ENCODE measurements at places on chromosomes 2 and 18.

GRCh38 chr2:127125821-127126220 lies 18.9 kb upstream of the BIN1 start:
- no peak for DNase-seq

- no peak for DNase-seq
Observed at GRCh38 chr2:227876300-227876801, 4.9 kb downstream of the DAW1 start.

GRCh38 chr2:85911097-85911496 lies 22.3 kb upstream of the ST3GAL5 start:
- no peak for DNase-seq

DNA sequence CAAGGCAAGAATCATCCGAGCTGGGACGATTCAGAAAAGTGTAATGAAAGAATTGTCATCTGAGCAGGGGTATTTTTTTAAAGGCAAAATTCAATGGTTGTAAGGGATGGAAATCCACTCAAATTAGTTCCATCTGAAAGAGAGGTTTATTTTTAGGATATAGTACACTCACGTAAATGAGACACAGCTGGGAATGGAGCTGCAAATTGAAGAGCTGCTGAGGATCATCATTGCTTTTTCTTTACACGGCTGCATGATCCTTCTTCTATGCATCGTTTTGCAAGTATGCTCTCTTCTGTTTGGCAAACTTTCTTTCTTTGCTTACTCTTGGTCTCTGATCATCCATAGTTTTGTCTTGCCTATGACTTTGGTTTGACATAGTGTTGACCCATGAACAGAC lies 27.4 kb upstream of the CUL3 start:
- no peak for DNase-seq

GRCh38 chr2:187520121-187520624 lies 34.1 kb downstream of the TFPI start:
- no peak for DNase-seq

- no peak for DNase-seq
Observed at GRCh38 chr18:32542221-32542798, 71.6 kb upstream of the GAREM1 start.

DNA sequence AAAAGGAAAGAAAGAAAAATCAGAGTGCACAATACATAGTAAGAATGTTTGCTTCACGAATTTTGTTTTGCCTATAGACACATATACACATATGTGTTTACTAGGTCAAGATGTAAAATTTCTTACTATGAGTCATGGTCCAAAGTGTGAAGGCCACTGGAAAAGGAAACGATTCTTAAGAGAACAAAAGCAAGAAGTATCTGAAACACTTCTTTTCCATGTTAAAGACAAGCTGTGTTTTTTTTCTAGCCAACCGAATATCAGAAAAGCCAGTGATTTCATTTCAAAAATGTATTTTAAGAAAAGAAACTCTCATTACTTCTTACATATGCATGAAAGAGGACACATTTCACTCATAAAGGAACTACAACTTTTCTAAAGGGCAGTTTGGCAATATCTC lies 24.9 kb downstream of the PECR start:
- DNase-seq, result no peak

DNA sequence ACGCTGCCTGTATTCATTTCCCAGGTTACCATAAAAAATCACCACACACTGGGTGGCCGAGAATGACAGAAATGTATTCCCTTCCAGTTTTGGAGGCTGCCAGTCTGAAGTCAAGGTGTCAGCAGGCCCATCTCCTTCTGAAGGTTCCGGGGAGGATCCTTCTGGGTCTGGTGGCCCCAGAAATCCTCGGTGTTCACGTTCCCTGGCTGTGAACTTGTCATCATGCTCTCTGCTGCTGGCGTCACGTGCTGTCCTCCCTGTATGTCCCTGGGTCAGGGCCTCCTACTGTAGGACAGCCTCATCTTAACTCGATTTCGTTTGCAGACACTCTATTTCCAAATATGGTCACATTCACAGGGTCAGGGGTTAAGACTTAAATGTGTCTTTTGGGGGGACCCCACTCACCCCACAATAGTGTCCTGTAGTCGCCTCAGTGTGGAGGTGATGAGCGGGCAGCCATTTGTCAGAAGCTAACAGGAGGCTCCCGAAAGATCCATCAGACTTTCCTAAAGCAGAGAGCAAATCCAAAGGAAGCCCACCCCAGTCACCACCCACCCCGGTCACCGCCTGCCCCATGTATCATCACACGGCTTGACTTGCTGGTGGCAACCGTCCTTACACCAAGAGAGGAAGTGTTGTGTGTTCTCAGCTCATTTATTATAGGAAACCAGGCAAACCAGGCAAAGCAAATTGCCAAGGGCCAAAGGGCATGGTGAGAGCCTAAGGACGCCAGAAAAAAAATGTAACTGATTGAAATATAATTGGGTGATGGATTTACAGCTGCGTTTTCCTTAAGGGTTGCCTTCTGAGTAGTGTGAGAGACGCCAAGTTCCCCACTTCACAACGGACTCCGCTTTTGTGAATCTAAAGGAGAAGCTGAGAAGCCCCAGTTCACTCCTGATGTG lies 148.8 kb upstream of the ZNF236 start:
- no peak for DNase-seq

GRCh38 chr2:208549546-208550158 lies 143.1 kb downstream of the PTH2R start:
- no peak for DNase-seq

DNA sequence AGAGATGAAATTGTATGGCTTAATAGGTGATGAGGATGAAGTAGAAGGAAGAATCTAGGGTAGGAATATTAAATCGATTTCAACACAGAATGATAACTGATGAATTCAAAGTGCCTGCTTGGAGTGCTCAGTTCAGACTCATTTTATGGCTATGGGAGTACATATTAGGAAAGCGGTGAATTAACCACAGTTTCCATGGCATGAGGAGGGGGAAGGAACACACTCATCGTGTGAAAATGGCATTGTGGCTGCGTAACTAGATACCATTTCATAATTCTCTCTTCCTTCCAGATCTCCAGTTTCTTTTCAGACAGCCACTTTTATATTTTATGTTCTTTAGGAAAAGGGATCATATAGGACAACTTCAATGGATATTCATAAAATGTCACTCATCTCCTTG lies 232.3 kb upstream of the KCNJ3 start:
- peak; percentile 82 for DNase-seq

GRCh38 chr2:64794426-64794995 lies 140.8 kb upstream of the SERTAD2 start:
- DNase-seq, result no peak

GRCh38 chr18:21389903-21390302 lies 147.9 kb downstream of the GREB1L start:
- DNase-seq, result no peak

DNA sequence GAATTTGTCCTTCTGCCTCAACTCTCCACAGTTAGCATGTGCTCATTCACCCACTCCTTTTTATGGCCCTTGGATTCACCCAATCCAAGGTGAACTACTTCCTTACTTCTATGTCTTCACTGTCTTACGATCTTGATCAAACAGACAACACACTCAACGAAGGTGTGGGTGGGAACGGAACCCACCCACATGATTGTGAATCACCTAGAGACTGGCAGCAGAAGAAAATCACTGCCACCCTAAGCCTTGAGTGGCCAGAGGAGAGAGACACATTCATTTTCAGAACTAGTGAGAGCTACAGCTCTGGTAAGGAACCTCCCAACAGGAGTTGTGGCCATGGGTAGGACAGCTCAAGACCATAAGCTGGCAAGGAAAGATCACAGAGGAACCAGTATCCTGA lies 194.3 kb downstream of the PLCL1 start:
- no peak for DNase-seq

DNA sequence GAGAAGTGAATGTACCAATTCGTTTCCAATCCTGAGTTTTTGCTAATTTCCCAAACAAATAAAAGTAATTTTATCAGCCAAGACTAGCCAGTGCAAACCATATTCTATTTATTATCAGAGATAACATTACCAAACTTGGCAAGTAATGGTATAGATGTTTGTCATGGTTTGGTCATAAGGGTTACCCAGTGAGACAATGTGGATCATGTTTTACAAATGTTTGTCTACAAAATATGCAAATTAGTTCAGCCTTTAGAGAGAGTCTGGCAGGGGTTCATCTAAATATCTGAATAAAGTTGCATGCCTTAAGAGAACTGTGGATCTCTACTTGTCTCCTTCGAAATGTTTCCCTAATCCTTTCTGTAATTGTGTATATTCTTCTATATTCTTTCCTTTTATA lies 152.2 kb downstream of the KCNH7 start:
- no peak for DNase-seq

Measured in LHCN-M2 (cell line).